ENCODE measurements at places on chromosomes 3 and 15.

- no peak for DNase-seq
Observed at GRCh38 chr15:46344115-46344724, 709.4 kb downstream of the SQOR start.

- DNase-seq = no peak
Observed at GRCh38 chr15:88906551-88906950, 6.6 kb downstream of the MFGE8 start.

- DNase-seq = no peak
Observed at GRCh38 chr3:154227531-154227930, 96.8 kb downstream of the DHX36 start.

GRCh38 chr3:25938566-25939325 is 148.9 kb downstream of the OXSM start:
- DNase-seq = no peak

DNA sequence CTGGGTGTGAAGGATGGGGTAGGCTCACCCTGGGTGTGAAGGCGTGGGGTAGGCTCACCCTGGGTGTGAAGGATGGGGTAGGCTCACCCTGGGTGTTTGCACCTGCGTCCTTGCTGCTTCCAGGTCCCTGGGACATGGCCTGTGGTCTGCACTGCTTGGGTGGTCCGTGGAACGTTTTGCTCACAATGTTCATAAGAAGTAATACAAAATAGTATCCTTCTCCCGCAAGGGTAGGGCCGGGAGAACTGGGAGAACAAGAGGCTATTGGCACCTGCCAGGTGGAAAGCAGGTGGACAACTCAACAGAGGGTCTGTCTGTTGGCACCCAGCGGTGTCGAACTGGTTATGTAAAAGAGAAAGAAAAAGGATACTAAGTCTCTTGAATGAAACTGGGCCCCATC is 17.0 kb upstream of the PCSK6 start:
- DNase-seq = no peak

DNA sequence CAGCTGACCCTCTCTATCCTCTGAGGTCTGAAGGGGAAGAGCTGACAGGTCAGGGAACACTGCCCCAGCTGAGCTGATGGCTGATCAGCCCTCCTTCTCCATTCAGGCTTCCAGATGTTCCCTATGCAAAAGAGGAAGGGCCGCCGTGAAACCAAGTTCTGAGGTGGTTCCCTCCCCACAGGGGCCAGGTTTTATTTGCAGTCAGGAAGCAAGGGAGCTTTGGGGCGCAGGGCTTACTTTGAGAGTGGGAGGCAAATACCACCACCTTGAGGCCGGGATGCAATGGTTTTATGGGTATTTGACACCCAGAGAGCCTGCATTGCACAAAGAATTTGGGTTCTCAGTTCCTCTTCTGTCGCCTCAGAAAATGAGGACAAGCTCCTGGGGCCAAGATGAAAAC is 186.9 kb downstream of the ARRDC4 start:
- no peak for DNase-seq

GRCh38 chr3:159159546-159159945 is 357.7 kb downstream of the MFSD1 start:
- DNase-seq = no peak

GRCh38 chr3:127964816-127965215 is 49.8 kb downstream of the KBTBD12 start:
- DNase-seq = no peak

DNA sequence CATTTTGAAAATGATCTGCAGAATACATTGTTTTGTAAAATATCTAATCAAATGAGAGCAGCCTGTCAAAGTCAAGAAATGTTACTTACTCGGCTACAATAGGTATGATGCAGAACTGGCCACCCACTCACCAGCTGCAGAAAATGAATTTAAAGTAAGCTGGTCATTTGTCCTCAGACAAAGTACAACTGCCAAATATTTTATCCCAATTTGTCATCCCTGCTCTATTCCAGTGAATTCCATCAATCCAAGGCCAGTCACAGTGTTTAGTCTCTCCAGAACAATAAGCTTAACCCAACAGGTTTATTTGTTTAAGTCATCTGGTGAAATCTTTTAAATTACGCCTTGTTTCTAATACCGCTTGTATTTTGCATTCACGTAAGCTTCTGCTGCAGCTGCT is 46.6 kb upstream of the TCF12 start:
- no peak for DNase-seq

- DNase-seq = no peak
Observed at GRCh38 chr3:8255725-8256124, 245.9 kb upstream of the LMCD1 start.
